ENCODE measurements at places on chromosomes 7 and 10. TPM values are rescaled to one million over a fixed set of nuclear protein-coding genes. Genes with fewer than 3 reads are reported as not detected.

CCDC126 gene
- 13.7 TPM for total RNA-seq

DNA sequence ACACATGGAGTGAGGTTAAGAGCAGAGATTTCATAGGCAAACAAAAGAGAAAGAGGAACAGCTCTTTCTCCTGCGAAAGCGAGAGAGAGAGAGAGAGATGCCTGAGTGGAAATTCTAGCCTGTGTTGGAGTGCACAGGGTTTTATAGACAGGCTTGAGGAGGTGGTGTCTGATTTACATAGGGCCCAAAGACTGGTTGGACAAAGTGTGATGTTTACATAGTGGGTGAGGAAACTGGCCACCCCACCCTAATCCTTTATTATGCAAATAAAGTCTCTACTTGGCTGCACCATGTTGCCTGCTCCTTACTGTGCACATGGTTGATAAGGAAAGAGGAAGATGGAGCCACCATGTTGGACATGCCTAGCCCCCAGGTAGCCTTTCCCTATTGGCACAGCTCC is 967.8 kb upstream of the SORCS1 start:
- DNase-seq, result no peak
- no peaks in the 10 kb centered on the region for H3K36me3 ChIP-seq
- H3K27ac ChIP-seq, result no peak overlapping the region
- H3K27me3 ChIP-seq, result no peaks in the 10 kb centered on the region
- no peaks in the 10 kb centered on the region for H3K4me1 ChIP-seq

GRCh38 chr7:50860598-50860997 is 77.9 kb upstream of the GRB10 start:
- H3K36me3 ChIP-seq, result no peaks in the 10 kb centered on the region
- DNase-seq, result no peak
- H3K4me3 ChIP-seq, result no peak overlapping the region
- H3K27me3 ChIP-seq, result no peaks in the 10 kb centered on the region

FAM25C gene
- not detected for total RNA-seq

DNA sequence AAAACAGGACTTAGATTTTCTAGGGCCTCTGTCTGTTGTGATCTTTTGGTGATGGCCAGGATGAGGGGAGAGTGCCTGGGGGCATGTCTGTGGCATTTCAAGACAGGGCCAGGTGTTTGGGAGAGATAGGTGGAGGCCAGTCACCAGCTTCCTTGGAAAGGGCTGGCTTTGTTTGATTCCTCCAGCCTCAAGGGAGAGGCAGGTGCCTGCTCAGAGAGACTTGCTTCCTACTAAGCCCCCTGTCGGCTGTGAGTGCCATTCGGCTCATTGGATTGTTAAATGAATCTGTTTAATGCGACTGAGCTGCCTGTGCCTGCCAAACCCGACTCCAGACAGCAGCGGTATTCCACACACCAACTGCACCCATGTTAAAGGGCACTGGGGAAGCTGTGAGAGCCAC is 304.1 kb upstream of the COBL start:
- H3K27me3 ChIP-seq, result no peaks in the 10 kb centered on the region
- DNase-seq, result no peak
- H3K4me1 ChIP-seq, result no peaks in the 10 kb centered on the region
- no peak overlapping the region for H3K4me3 ChIP-seq
- no peak overlapping the region for H3K27ac ChIP-seq

OR9A2 gene
- not detected for total RNA-seq

- H3K4me1 ChIP-seq, result peaks cover 15% of the 10 kb centered on the region
- no peak overlapping the region for H3K27ac ChIP-seq
- H3K36me3 ChIP-seq, result no peaks in the 10 kb centered on the region
- DNase-seq, result no peak
- no peaks in the 10 kb centered on the region for H3K27me3 ChIP-seq
Measured at GRCh38 chr7:69820479-69821192, 222.4 kb downstream of the AUTS2 start.
